Retina (tissue), 1 donor: ENCODE measurements at places on chromosomes 11 and 22.

DNA sequence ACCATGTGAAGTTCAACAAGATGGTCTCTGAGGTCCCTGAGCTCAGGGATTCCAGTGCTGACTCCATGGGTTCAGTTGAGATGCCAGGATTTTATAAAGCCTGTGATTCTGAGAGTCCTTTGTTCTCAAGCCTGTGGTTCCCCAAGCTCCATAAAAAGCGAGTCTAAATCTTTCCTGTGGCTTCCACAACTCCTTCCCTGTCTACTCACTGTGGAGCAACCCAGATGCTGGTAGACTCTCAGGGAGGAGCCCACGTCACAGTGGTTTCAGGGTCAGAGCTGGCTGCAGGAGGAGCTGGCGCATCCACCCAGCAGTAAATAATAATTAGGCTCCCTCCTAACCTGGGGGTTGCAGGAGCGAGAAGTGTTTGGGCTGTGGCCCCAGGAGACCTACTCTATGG lies 2.0 kb upstream of the RELT start:
- no peak for DNase-seq

- no peak for DNase-seq
Observed at GRCh38 chr11:10480026-10480425, 25.0 kb downstream of the AMPD3 start.

GRCh38 chr11:11607772-11608171 lies 14.0 kb downstream of the GALNT18 start:
- DNase-seq: no peak

- DNase-seq: no peak
Observed at GRCh38 chr11:27497284-27497866, 9.2 kb downstream of the LIN7C start.

- DNase-seq: no peak
Observed at GRCh38 chr11:13972944-13973343, 10.4 kb downstream of the SPON1 start.
